ENCODE measurements at places on chromosomes 11 and 22.

DNA sequence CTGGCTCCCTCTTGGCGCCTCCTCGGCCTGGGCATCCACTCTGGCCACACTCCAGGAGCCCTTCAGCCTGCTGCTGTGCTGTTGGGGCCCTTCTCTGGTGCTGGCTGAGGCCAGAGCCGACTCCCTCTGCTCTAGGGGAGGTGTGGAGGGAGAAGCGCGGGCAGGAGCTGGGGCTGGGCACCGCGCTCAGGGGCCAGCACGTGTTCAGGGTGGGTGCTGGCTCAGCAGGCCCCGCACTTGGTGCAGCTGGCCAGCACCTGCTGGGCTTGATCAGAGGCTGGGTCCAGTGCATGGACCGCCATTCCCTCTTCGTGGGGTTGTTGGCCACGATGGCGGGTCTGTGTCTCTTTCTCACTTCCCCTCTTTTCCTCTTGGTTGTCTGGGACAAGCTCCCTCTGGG, 2381.0 kb downstream of the LRRC4C start:
- DNase-seq: no peak

GRCh38 chr11:125123947-125124617, 12.7 kb upstream of the TMEM218 start:
- peak; percentile 28 for DNase-seq

- no peak for DNase-seq
These were observed 112.2 kb downstream of the NECTIN1 start for GRCh38 chr11:119616586-119617339.

- peak; percentile 46 for DNase-seq
These were observed 81.5 kb upstream of the PPARA start for GRCh38 chr22:46068593-46069491.

DNA sequence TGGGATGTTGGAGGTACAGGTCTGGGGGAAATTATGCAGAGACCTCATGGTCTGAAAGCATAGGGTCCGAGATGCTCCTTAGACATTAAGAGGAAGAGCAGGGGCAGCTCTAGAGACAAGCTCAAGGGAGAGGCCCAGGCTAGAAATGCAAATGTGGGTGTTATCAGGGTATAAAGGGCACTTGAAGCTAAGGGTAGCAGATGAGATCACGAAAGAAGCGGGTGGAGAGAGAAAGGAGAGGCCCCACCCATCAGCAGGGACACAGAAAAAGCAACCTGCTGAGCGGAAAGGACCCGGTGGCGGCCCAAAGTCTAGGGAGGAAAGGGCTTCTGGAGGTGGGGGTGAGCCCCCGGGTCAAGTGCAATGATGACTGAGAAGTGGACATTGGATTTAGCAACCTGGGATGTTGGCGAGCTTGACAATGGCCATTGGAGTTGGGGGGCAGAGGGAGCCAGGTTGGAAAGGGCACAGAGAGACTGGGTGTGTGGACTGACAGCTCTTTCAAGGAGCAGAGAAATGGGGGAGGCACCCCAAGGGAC, 8.9 kb downstream of the TMPRSS6 start:
- peak; percentile 17 for DNase-seq

- DNase-seq: no peak
These were observed 3.3 kb upstream of the JAML start for GRCh38 chr11:118227865-118228785.

DNA sequence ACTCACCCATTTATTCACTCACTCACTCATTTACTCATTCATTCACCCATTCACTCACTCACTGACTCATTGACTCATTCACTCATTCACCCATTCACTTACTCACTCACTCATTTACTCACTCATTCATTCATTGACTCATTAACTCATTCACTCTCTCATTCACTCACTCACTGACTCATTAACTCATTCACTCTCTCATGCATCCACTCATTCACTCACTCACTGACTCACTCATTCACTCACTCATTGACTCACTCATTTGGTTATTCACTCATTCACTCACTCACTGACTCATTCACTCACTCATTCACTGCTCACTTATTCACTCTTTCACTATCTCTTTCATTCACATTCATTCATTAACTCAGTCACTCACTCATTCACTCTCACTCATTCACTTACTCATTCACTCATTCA, 2.5 kb upstream of the MUC5AC start:
- no peak for DNase-seq

GRCh38 chr22:49961005-49961600, 531 bp downstream of the PIM3 start:
- peak; percentile 17 for DNase-seq

DNA sequence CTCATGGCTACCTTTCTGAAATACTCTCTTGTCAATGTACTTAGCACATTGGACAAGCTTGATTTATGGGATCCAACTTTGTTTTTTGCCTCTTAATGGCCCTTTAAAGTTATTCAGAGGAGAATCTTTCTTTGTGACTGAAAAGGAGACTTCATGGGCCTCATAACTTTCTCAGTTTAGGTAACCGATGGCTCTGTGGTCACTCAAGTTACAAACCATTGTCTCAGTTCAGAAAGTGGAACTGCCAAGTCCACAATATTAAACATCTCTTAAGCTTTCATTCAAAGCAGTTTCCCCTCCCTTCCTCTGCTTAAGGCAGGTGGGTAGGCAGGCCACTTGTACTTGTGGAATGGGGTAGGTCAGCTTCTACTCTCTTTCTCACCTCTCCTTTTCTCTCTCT, 12.3 kb upstream of the ARL14EP start:
- no peak for DNase-seq

- no peak for DNase-seq
These were observed 75.5 kb upstream of the CLDN5 start for GRCh38 chr22:19599626-19600243.

GRCh38 chr22:27846910-27847309, 45.4 kb upstream of the MN1 start:
- DNase-seq: no peak

DNA sequence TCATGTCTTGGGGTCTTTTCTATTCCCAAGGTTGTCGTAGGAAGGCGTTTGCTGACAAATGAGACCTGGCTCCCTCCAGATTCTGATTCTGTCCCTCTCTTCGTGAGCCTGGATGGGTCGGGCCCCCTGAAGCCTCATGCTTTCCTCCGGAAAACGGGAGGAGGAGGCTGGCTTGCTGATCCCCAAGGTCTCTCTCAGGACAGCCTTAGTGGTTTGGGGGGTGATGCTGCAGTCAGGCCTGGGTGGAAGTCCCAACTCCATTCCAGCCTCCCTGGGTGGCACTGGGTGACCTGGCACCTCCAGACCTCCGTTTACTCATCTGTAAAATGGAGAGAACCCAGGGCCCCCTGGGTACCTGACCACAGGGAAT, 23.4 kb upstream of the SMIM38 start:
- no peak for DNase-seq

- DNase-seq: no peak
These were observed 126.7 kb upstream of the MTMR2 start for GRCh38 chr11:96050435-96051182.

GRCh38 chr22:21030621-21031544, 1.5 kb downstream of the SLC7A4 start:
- DNase-seq: no peak

DNA sequence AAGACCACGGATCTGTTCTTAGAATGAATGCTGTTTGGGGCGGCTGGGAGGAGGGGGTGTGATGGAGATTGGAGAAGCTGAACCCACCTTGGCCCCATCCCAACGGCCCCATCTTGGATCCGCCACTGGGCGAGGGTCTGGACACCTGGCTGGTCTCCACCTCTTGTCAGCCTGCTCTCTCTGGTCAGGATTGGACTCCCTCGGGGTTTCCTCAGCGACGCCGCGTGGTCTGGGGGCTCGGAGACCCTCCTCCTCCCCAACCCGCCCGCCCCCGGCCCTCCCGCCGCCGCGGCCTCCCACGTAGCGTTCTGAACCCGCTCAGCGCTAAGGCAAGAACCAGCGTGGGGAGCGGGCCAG, 4.3 kb upstream of the FLI1 start:
- no peak for DNase-seq

DNA sequence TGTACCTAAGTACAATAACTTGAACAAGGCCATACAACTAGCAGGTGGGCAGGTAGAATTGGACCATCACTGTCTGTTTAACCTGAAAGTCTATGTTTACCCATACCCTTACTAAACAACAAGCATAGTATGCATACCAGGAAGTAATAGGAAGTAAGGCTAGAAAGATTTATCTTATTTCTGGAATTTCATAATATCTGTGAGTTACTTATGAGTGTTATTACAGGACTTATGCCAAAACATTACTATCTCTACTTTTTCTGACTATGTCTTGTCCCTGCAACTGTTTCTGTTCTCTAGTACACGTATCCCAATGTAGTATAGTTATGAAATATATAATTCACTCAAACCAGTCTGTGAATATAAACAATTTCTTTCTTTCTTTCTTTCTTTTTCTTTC, 1400.8 kb upstream of the TENM4 start:
- no peak for DNase-seq

GRCh38 chr11:114166897-114167323, 107.4 kb downstream of the ZBTB16 start:
- DNase-seq: no peak

- DNase-seq: no peak
These were observed 34.6 kb upstream of the BID start for GRCh38 chr22:17808693-17809403.

GRCh38 chr11:19349340-19350025, 108.7 kb upstream of the E2F8 start:
- DNase-seq: no peak

DNA sequence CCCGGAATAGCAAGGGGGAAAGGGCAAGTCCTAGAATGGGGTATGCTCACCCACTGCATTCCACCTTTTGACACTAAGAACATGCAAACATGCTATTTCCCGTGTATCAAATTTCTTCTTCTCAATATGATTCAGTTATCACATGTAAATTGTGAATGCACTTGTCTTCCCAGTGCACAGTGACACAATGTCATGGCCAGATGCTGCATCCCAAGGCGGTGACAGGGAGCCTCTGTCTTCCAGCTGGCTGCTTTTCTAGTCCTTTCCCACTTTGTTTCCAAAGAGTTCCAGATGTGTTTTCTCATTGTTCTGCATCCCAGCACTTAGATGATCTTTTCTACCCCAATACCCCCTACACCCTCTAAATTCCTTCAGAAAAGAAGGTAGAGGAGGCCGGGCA, 12.4 kb downstream of the SLC25A18 start:
- no peak for DNase-seq

DNA sequence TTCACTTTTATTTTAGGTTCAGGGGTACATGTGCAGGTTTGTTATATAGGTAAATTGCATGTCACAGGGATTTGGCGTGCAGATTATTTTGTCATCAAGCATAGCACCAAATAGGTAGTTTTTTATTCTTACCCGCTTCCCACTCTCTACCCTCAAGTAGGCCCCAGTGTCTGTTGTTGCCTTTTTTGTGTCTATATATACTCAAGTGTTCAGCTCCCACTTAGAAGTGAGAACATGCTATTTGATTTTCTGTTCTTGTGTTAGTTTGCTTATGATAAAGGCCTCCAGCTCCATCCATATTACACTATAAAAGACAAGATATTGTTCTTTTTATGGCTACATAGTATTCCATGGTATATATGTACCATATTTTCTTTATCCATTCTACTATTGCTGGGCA, 28.5 kb upstream of the LIN7C start:
- DNase-seq: no peak

- DNase-seq: no peak
These were observed 34.9 kb upstream of the PCF11 start for GRCh38 chr11:83122050-83122449.

- no peak for DNase-seq
These were observed 18.5 kb downstream of the MORC2 start for GRCh38 chr22:30949934-30950660.

DNA sequence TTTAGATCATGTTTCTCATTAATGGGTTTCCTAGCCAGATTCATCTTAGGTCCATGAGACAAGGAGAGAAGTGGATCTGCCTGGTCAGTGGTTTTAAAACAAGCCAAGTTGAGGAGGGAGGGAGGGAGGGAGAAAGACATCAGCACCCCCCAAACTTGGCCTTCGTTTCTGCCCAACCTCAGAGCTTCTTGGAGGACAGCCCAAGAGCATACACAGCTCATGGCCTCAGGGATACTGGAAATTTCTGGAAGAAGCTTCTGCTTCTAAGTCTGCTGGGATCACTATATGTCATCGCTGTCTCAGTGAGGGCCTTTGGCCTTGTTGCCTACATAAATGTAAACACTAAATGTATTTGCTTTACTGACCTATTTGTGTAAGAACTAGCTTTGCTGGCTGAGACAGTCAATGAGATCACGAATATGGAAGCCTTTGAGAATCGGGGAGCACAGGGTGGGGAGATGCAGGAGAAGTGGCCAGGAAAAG, 375.1 kb downstream of the BUD13 start:
- DNase-seq: no peak

DNA sequence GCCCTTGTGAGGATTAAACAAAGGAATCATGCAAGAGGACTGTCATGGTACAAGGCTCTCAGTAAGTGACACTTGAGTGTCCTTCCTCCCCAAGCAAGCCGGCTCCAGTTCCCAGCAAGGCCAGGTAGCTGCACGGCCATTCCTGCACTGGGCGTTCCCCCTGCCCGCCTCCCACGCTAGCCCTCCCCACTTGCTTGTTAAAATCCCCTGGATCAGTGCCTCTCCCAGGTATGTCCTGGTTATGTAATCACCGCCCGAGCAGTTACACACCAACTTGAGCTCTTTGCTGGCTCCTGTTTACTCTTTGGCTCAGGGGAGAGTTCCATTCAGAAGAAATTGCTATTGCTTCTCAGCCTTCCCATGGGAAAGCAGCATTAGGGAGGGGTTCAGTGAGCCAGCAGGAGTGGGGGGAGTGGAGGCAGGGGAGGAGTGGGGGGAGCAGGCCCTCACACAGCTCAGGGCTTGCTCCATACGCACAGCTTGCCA, 19.4 kb upstream of the MYEOV start:
- no peak for DNase-seq

DNA sequence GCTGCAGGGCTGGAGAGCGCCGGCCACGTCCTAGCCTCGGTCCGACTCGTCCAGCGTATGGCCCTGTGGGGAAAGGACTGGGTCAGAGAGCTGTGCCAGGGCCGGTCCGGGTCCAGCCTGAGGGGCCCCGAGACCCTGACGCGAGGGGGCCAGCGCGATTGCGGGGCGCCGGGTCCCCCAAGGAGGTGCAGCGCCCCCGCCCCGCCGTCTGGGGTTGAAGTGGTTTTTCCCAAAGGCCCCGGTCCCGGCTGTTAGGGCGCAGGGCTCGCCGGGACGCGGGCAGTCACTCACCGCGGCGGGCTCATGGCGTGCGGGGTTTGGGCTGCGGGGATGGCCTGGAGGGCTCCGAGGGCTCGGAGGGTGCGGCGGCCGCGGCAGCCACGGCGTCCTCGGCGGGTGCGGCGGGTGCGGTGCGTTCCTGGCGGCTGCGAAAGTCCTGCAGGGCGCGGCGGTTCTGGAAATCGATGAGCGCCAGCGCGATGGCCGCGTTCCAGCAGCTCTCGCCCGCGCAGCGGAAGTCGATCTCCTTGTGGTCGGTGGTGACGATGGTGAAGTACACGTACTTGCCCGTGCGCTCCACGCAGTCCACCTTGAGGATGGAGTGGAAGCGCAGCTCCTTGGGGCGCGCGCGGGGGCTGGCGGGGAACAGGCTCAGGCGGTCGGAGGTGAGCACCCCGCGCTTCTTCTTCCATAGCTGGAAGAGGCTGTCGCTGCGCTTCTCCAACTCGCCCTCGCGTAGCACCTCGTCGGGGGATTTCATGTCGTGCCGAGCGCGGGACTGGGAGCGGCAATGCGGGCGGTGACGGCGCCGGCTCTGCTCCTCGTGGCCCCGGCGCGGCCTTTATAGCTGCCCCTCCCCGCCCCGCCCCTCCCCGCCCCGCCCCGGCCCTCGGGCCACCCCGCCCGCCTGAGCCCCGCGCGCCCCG, at the start of gene PHLDA2:
PHLDA2 (minus strand) TSS at position 816 of the 926 bp plus-strand sequence; CDS start at position 760, 56 bp downstream.
- DNase-seq: peak; percentile 21

All from hematopoietic multipotent progenitor cell treated with erythropoietin and hydrocortisone succinate and interleukin-3 and kit ligand, for 15 days (in vitro differentiated cells).